ENCODE measurements at places on chromosomes 6 and 20.

- no peak for DNase-seq
These were observed 273.4 kb downstream of the TSHZ2 start for GRCh38 chr20:53245574-53245973.

- DNase-seq = no peak
These were observed 26.1 kb upstream of the ADTRP start for GRCh38 chr6:11804701-11805100.

DNA sequence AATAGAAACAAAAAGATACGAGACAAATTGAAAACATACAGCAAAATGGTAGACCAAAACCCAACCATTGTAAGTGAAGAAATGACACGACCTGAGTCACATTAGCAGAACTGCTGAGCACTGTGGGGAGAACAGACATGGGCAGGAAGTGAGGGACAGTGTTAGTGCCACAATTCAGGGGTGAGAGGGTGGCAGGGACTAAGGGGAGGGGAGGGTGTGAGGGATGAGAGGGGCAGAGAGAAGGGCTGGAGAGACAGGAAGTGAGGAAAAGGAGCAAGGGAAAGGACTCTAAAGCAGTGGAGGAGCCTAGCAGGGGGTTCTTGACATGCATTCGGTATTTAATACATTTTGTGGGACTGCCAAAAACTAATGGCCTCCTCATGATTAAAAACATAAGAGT is 45.0 kb upstream of the TRIM26 start:
- DNase-seq = peak; percentile 6

DNA sequence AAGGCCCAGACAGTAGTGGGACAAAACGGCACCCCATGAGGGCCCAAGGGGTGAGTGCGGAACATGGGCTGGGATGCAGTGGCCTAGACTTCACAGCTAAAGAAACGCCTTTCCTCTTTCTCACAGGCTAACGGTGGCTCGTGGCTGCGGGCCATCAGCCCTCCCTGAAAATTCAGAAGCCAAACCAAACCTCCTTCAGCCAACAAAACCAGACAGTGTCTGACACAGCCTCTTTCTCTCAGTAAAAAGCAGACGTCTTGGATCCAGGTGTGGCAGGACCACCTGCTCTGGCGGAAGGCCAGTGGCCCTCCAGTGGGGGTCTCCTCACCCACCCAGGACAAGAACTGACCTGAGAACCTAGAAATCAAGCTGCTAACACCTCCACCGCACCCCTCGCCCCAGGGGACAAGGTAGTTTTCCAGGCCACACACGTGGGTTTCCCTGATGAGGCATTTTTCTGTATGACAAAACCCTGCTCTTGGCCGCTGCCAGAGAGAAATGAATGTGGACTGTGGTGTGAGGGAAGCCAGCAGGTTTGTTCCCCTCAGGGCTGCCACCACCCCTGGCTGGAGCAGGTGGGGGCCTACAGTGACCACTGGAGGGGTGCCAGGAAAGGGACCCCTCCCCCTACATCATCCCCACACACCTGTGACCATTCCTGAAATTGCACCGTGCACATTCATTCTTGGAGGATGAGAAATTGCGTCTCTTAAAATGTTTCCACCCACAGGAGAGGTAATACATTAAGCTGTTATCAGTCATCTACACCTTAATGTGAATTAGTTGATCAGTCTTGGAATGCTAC is 76.8 kb upstream of the PIM1 start:
- DNase-seq = no peak

- DNase-seq = peak; percentile 68
These were observed 2.6 kb downstream of the UBE2V1 start for GRCh38 chr20:50110141-50111047.

DNA sequence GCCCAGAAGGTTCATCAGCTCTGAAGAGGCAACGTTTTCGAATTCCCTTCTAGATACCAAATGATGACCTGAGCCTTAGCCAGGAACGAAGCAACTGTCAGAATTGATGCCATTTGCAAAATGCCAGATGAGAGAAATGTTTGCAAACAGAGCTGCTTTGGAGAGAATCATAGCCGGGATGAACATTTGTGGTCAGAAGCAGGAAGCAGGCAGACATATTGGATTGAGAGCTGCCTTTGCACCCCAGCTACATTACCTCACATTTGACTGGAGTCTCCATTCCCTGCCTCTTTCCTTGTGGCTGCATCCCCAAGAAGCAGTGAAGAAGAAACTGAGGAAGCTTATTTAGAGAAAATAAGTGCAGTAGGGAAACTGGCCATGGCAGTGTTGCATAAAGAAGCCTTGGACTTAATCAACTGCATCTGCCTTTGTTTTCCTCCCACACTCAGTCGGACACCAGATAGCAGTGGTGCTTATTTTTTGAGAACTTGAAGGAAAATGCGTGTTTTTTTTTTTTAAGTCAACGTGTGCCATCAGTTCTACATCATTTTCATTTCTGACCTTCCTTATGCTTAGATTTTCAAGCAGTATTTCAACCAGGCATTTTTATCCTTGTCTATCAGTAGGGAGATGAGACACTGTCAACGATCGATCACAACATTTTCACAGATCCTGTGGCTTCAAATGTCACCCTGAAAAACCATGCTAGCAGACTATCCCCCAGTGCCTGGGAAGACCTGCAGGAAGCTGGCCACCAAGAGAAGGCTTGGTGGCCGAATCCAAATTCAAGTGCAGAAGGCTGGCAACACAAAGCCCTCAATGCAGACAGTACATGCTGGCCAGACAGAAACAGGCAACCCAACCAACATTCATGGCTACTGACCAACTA is 541.2 kb upstream of the JARID2 start:
- DNase-seq = no peak

DNA sequence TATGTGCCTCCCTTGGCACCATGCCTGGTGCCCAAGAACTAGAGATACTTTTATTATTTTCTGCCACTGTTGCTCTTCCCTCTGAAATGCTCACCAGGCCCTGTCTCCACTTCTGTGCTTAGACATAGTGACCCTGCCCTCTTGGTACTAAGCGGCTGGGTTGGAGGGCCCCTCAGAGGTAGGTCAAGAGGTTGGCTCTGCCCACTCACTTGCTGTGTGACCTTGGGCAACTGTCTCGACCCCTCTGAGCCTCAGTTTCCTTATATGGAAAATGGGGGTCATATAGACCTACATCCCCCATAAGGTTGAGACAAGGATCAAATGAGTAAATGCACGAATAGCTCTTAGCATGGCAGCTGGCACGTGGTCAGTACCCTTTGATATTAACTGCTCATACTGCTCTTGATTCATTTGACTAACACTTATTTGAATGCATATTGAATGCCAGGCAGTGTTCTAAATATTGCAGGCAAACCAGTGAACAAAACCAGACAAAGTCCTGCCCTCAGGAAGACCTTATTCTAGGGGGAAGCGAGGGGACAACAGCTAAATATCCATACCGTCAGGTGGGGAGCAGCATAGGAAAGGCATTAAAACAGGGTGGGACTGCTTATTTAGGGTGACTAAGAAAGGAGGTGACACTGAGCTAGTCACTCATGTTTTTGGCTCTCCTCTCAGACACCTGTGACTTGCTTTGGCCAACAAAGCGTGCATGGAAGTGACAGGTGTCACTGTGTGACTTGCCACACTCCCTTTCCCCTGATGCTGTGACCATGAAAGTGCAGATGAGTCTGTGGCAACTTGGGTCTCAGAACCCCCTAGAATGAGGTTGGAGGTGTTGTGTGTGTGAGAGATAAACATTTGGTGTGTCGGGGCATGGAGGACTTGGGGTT is 14.3 kb upstream of the SPO11 start:
- no peak for DNase-seq

GRCh38 chr20:58810116-58810878 is 40.4 kb downstream of the GNAS-AS1 start:
- no peak for DNase-seq

- no peak for DNase-seq
These were observed 17.0 kb downstream of the PRDM1 start for GRCh38 chr6:106102967-106103727.

DNA sequence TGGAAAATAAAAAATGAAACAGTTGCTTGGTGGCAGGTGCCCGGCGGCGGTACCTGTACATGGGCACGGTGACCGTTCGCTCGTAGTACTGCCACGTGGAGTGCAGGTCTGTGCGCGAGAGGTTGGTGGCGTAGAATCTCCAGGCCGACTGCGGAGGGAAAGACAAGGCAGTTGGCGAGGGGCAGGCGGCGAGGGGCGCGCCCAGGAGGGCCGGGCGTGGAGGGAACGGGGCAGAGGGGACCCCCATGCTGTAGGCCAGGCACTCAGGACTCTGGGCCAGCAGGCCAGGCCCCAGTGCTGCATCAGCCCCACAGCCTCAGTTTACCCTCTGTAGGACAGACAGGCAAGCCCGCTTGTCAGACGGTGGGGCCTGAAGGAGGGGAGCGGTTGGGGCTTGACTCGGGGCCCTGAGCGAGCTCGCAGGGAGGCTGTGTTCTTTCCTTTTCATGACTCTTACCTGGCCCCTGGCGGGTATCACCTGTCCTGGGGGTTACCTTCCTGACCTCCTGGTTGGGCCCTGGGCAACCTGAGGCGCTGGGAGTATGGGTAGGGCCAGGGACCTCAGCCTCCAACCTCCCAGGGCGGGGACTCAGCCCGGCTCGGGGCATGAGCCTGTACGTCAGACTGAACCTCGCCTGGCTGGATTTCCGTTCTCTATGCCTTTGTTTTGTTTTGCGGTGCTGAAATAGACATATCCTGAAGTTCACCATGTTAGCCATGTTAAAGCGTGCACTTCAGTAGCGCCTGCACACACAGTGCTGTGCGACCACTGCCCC is 38.5 kb downstream of the KCNQ2 start:
- DNase-seq = no peak

DNA sequence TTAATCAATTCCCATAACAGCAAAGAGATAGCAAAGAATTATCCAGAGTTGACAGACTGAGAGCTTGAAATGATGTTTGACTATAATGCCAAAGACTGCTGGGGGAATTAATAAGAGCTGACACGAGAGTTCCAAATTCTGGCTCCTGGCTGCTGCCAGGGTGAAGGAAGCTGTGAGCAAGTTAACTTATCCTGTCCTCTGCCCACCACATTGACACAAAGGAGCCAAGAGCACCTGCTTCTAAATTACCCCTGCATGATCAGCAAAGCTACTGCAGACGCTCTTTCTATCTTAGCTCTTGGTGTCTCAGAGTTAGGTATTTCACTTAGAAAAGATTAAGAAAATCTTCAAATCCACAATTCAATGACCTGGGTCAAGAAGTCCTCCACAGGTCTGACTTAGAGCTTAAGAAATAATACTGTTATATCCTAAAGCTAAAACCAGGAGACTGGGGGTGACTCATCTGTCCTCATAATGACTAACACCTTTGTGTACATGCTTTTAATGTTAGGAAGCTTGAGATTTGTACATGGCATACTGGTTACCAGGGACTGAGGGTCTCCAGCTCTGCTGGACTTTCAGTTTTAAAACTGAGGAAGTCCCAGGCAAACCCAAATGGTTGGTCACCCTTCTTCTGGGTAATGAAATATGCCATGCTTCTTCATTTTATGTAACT is 13.2 kb upstream of the FRK start:
- DNase-seq = no peak

- no peak for DNase-seq
These were observed 129.8 kb downstream of the CD164 start for GRCh38 chr6:109252261-109253041.

- no peak for DNase-seq
These were observed 22.3 kb upstream of the HLA-DQA2 start for GRCh38 chr6:32718879-32719278.

GRCh38 chr6:3771407-3772011 is 20.0 kb upstream of the PXDC1 start:
- no peak for DNase-seq

DNA sequence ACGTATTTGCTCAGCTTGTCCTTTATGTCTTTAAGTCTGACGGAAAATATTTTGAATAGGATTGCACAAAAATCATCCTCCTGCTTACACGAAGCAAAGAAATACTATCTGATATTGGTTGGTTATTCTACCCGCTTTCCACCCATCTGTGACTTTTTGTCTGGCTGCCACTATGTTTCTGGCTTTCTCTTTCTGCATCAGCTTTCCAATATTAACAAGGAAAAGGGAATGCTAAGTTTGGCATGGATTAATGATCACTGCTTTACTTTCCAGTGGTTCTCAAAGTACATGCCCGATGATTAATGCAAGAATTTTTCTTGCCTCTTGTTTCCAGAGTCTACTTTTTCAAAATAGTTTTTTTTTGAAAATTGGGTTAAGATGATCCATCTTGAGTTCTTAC is 57.0 kb downstream of the RNF144B start:
- no peak for DNase-seq

- DNase-seq = peak; percentile 17
These were observed 45.4 kb upstream of the NKX2-2 start for GRCh38 chr20:21559305-21559704.

- no peak for DNase-seq
These were observed 349.2 kb upstream of the HSF2 start for GRCh38 chr6:122050242-122050755.

GRCh38 chr20:31676609-31676989 is 38.9 kb downstream of the COX4I2 start:
- DNase-seq = no peak

DNA sequence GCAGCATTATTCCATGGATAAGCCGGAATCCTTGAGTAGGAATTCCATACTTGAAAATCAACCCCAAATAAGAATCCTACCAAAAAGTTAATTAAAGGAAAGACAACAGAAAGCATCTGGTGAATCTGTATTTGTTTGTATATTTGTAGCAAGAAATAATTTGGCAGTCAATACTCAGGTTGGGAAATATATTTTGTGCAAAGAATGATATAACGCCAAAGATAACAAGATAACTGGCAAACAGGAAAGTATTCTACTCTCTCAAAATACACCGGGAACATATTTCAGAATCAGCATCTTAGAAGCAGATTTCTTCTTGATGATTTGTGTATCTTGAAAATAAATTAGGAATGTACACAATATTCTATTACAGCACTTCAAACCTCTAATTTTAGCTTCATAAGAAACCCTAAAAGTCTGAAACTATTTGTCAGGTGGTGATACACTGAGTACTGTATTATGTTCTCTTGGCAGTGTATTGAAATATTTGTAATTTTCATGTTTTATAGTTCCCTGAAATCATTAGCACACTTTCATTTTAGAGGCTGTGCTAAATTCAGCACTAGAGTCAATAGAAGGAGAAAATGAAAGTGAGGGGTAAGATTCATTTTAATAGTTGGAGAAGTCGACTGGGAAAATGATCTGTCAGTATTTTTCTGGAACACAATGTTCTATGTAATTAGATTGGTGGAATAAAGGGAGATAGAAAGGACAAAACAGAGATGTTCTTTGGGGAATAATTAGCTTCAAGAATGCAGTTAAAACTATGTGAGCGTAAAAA is 879.7 kb upstream of the GJE1 start:
- DNase-seq = no peak

DNA sequence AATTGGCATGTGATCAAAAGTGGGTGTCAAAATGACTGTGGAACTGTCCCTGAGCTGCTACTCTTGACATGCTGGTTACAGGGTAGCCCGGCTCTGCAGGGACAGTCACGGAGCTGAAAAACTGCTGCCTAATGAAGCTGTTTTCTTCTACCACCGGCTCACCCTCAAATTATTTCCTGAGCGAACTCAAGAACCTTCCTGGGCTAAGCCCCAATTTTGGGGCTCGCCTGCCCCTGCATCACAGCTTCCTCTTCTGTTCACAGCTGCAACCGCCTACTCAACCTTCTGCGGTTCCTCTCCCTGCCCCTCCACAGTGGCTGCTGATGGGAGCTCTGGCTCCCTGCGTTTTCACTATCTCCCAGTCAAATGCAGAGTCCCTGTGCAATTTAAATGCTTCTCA is 110.8 kb upstream of the MLN start:
- DNase-seq = peak; percentile 46

GRCh38 chr6:109125504-109125903 is 30.2 kb downstream of the CEP57L1 start:
- no peak for DNase-seq
